CD4-positive, alpha-beta T cell treated with Interleukin-4 for 4 hours (primary cell): ENCODE measurements at places on chromosomes 3 and 15.

DNA sequence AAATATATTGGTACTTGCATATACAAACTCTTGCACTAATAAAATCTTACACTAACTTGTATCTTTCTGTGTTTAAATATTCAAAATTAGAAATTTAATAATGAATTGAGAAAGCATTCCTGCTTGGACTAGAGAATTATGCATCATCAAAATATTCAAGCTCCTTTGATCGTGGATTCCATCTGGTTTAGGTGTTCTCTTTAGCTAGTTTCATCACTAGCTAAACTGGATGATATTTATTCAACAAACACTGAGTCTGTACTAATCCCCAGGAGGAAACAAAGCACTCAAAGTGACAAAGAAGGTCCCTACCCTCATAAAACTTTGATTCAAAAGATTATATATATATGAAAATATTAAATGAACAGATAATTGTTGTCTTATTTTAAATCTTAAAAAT is 1360.9 kb upstream of the ALCAM start:
- no peak for DNase-seq

GRCh38 chr3:134260987-134261386 is 10.3 kb upstream of the RYK start:
- no peak for DNase-seq

GRCh38 chr3:122969585-122970469 is 57.7 kb downstream of the SEMA5B start:
- DNase-seq, result no peak

DNA sequence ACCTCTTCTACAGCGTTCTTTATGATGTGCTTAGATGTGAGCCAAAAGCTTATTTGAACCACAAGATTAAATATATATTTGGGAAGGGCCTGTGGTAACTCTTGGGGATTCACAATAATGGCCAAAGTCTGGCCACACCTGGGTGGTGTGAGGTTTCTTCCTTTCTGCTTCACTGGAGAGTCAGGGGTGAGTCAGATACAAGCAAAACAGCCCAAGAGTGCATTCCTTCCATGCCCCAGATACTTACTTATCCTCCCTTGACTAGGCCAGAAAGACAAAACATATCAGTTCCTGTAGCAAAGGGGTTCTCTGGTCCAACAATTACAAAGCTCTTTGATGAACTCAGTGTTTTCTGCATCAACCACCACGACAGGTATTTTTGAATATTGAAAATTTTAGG is 941 bp downstream of the ZBED2 start:
- no peak for DNase-seq

DNA sequence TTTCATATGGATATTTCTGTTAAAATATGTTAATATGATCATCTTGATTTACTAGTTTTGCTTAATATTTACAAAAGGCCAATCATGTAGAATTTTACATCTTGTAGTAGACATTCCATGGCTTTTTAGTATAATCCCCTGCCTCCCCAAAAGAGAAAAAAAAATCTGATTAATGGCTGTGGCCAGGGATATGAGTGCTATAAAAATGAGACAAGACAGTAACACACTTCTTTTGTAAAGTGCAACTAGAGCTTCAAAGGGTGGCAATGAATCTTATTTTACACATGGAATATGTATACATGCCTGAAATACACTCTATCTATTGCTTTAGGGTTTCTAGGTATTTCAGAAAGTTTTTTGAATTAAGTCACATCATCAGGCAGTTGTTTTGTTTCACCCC is 112.2 kb upstream of the NANOGP8 start:
- no peak for DNase-seq

GRCh38 chr3:112293368-112294321 is at the start of gene SLC9C1:
Gene SLC9C1 (minus strand): TSS chr3:112294216. CDS start chr3:112286791, 7,425 bp downstream.
- DNase-seq, result peak; percentile 60

DNA sequence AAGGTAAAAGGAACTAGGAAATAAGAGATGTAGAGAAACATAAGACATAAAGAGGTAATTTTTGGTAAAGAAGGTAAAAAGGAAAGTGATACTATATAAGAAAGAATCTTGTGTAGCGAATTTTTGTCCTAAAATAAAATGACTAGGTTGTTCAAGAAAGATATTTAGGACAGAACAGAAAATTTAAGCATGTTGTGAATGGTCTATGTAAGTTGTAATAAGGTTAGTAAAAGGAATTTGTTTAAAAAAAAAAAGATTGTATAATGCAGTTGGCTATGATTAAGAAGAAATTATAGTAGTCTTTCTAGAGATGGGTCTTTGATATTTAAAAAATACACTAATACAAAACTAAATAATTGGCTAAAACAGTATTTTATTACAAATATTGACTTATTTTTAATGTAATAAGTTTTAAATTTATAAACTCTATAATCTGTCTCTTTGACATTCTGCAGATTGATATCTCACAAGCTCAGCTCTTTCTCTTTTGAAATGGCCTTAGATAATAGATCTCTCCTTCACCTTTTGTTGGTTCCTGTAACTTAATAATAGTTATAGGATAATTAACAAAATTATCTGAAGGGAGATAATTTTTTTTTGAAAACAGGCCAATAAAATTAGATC is 3.7 kb upstream of the SLC41A3 start:
- DNase-seq, result no peak

DNA sequence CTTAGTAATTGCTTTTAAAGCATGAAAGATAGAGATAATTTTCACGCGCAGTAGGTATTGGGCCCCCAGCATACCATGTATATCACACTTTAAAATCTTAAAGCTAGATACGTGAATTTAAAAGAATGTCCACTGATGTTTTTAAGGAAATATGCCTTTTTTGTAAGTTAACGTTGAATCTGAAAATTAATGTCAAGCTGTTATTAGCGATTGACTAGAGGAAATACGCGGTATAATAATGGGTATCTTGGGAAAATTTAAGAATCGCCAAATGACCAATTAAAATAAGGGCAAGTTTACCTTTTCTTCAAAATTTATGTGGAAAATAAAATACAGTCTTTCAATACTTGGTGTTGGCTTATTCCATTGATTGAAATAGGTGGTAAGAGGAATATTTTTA is 13.3 kb upstream of the CHD2 start:
- no peak for DNase-seq

GRCh38 chr15:85743392-85744055 is 51.2 kb downstream of the KLHL25 start:
- DNase-seq, result no peak

DNA sequence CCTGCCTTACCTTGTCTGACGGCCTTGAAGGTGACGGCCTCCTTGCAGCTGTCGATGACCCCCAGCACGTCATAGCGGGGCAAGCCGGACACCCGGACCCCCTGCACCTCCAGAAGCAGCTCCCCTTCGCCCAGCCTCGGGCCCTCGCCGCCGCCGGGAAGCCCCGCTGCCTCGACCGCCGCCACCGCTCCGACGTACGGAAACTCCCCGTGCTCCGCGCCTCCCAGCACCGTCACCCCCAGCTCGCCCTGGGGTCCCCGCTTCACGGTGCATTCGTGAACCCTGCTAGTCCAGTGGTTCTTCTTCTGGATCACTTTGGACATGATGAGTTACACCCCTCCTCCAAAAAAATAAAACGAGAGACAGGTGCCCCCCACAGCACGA is 740 bp downstream of the MAGI1 start:
- DNase-seq, result no peak

GRCh38 chr3:120093119-120093910 is 932 bp downstream of the GSK3B start:
- DNase-seq, result peak; percentile 19

DNA sequence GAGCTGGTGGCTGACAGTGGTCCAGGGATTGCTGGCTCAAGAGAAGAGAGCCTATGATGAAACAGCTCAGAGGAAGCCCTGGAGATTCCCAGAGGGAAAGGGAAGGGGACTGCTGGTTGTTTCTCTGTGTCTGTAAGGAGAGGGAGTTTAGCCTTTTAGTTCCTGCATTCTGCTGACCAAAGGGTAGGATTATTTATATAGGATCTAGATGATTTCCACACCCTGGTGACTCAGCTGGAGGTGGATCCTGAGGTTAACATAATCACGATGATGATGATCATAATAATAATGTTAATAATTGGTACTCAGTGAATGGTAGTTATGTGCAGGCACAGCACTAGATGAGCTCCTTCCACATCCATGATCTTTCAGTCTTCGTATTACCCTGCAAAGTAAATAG is 144.9 kb downstream of the EPHB1 start:
- DNase-seq, result no peak

DNA sequence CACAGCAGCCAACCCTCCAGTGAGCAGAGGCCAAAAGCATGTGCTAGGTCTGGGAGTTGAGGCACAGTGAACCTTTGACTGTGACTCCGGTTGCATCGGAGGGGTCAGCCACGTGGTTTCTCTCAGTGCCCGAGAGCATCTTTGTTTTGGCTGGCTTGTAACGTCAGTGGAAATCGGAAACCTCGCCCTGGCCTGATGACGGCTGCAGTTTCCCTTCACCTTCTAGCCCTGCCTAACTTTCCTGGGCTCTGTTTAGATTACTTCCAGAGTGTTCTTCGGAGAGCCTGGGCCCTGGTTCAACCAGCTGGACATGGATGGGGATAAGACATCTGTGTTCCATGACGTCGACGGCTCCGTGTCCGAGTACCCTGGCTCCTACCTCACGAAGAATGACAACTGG is 56.6 kb downstream of the MESD start:
- DNase-seq, result no peak

GRCh38 chr3:170021083-170021482 is 16.7 kb upstream of the GPR160 start:
- DNase-seq, result no peak

- no peak for DNase-seq
These were observed 61.8 kb downstream of the FOXB1 start for GRCh38 chr15:60065951-60066350.

- DNase-seq, result no peak
These were observed 4.3 kb downstream of the FYCO1 start for GRCh38 chr3:45991341-45991740.

- DNase-seq, result no peak
These were observed 157.7 kb upstream of the ATP10A start for GRCh38 chr15:26020871-26021270.

DNA sequence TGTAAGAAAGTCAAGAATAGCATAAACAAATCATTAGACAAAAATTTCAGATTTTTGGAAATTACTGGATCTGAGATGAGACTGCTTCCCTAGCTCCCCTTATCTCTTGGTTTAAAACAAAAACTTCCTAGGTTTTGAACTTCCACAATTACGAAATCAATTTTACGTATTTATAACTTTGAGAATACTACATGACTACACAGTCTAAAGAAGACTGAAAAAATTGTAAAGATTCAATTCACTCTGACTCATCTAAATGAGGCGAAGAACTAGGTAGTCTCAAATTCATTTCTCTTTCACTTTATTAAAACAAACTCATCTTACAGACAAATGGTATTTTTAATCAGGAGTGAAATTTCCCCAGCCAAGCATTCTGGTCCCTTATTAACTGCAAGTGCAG is 10.3 kb downstream of the CCDC54 start:
- no peak for DNase-seq

DNA sequence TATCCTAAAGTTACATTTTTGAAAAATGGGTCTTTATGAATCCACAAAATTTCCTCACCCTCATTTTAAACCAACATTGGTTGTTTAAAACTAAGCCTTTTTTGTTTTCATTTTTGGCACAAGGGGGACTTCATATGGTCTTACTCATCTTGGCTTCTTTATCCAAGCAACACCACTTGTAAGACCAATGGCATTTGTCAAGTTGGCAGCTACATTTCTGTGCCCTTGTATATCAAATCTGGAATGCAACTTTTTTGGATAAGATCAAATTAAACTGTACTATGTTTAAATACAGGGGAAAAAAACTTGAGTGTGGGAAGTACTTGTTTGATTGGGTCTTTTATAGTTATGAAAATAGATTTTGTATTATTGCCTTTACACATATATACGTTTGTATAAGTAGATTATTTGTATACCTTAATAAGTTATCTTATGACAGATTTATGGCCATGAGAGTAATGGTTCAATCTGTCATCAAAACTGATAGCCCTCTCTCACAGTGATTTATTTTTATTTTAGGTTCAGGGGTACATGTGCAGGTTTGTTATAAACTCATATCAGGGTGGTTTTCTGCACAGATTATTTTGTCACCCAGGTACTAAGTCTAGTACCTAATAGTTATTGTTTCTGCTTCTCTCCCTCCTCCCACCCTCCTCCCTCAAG is 43.4 kb downstream of the GPR160 start:
- no peak for DNase-seq

DNA sequence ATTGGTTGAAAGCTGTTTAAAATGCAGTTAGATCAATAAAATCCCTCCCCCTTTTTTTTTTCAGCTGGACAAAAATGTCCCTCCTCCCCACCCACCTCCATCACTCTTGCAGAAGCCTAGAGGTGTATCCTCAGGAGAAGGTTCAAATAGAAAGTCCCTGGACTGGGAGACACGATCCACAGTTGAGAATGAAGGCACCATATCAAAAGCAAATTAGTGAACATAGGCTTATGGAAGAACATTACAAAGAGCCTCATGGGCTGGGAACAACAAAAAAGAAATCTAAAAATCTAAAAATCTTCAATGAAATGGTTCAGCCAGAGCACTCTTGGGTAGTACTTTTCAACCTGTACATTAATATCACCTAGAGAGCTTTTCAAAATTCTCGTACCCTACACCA is 46.2 kb downstream of the GHSR start:
- DNase-seq, result no peak

- DNase-seq, result no peak
These were observed 241.7 kb downstream of the FEZF2 start for GRCh38 chr3:62131620-62132019.

GRCh38 chr3:45066109-45066801 is 40.2 kb downstream of the CLEC3B start:
- no peak for DNase-seq

DNA sequence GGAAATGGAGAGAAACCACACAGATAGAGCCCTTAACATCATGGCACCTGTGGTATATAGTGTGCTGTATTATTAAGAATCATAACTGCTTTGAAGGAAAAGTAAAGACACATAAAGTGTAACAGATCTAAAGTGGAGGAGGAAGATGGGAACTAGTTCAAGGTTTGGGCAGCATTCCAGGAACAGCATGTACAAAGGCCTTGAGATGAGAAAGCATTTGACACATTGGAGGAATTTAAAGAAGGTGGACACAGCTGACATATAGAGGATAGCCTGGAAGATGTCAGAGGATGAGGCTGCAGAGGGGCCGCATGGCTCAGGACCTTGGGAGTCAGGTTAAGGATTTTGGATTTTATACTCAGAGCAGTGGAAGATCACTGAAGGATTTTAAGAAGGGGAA is 39.0 kb downstream of the LRTM1 start:
- DNase-seq, result no peak

GRCh38 chr15:89107984-89108383 is 19.7 kb downstream of the ABHD2 start:
- no peak for DNase-seq

- no peak for DNase-seq
These were observed 139.7 kb upstream of the CPNE4 start for GRCh38 chr3:132174500-132174899.

DNA sequence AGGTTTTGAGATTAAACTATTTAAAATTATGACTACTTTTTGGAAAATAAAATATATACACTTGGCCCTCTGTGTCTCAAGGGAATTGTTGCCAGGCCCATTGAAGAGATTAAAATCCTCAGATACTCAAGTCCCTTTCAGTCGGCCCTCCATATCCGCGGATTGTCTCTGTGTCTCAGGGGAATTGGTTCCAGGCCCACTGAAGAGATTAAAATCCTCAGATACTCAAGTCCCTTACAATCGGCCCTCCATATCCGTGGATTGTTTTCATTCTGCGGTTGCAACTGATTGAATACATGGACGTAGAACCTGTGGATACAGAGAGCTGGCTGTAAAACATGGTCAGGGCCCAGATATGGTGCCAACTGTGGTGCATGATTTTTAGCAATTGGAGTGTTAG is 15.7 kb upstream of the LRCH3 start:
- DNase-seq, result no peak
